ENCODE measurements at places on chromosomes 2 and 18.

DNA sequence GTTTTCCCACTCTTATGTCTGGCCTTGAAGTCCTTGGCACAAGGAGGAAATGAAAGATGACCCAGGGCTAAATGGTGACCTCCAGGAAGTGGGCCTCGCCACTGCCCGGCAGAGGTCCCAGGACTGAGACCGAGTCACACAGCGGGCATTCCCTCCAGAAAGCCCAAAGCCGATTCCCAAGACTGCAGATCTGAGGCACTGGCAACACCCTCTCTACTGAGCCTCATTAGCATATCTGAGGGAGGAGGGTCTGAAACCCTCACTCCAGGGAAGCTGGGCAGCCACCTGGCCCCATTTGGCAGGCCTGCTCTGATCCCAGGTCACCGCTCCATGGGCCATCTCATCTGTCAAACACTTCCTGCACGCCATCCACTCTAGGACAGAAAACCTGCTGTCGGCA, 29.1 kb downstream of the FAM178B start:
- DNase-seq: no peak

DNA sequence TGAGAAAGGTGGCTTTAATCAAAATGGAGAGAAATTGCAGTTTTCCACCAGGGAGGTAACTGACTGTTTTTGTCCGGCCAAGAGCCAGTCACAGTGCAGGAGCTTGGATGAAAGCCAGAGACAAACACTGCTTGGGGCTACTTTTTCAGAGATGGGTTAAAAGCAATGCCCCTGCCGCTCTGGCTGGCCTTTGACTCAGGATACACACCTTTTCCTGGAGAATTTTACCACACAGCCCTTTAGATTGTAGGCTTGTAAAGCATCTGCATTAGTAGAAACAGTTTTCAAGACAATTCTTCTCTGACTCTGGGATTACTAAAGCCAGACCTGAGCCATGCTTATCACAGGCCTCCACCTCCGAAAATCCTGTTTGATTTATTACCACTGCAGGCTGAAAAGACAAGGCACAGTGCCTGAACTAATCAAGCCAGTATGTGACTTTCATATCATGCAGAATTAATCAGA, 79.7 kb downstream of the CCBE1 start:
- no peak for DNase-seq

GRCh38 chr2:119225105-119225865, 1.7 kb downstream of the STEAP3 start:
- DNase-seq: no peak

DNA sequence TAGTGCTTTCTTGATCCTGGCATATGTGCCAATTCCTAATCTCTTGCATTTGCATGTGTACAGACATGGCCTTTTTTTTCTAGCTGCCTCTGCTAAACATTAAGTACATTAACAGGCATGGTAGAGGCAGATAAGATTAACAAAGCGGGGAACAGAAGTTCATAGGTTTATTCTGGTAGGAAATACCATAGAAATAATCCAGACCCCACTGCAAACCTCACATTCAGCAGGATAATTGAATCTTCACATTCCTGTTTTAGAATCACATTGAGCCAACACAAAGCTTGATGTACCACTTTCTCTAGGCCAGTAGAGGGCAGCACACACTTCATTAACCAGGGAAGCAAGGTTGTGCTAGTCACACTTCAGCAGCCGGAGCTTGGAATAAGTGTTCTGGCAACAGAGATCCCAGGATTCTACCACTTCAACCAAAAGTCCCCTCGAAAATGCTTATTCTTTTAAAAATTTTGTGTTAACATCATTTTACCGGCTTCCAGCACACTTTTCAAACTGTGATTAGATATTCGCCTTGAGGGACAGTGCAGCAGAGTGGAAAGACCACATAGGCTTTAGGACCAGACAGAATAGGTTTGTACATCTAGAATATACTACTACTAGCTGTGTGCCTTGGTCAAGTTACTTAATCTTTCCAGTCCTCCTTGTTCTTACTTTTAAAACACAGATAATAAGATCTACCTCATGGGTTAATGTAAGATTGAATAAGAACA, 420.2 kb upstream of the CHST9 start:
- peak; percentile 84 for DNase-seq

- no peak for DNase-seq
These were observed 747.1 kb upstream of the FSHR start for GRCh38 chr2:49901202-49902065.

GRCh38 chr2:221285148-221285547, 287.0 kb downstream of the EPHA4 start:
- no peak for DNase-seq

DNA sequence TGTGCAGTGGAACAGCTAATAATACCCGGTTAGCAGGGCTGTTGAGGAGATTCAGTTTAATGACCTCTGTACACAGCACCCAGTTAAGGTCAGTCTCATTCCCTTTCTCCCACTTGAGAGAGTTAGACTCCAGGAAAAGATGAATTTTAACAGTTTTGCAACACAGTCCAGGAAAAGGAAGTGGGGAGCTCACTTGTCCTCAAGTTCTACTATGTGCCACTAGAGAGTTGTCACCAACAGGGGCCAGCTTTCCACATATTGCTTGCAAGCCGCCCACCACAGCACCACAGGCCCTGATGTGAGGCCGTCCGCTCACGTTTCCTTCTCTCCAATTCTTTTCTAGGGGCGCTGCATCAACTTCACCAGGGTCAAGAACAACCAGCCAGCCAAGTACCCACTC, 142.1 kb downstream of the GFPT1 start:
- DNase-seq: no peak

- DNase-seq: peak; percentile 80
These were observed 9.0 kb upstream of the TMBIM1 start for GRCh38 chr2:218301176-218301819.

- peak; percentile 28 for DNase-seq
These were observed 25.0 kb downstream of the DCDC2C start for GRCh38 chr2:3728104-3729054.

GRCh38 chr18:34767601-34768027, 57.5 kb downstream of the DTNA start:
- no peak for DNase-seq

DNA sequence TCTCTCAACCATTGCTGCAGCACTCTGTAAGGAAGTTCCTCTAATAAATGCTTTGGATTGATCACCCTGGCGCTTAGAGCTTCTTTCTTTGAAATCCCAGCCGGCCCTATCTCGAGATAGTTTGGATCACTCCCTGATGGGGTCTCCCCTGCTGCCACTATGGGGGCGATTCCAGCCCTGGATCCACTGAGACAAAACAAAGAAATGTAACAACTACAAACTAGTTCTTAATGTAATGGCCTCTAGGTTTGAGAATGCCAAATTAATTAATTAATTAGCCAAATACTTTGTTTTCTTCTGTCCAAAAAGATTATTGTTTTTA, 15.2 kb downstream of the SRSF7 start:
- no peak for DNase-seq

- no peak for DNase-seq
These were observed 44.4 kb downstream of the ST8SIA5 start for GRCh38 chr18:46712406-46712805.

- DNase-seq: no peak
These were observed 164.4 kb upstream of the SKOR2 start for GRCh38 chr18:47415881-47416280.

- DNase-seq: no peak
These were observed 106.6 kb upstream of the CYP1B1 start for GRCh38 chr2:38182492-38183003.

- no peak for DNase-seq
These were observed 29.7 kb upstream of the CCDC178 start for GRCh38 chr18:33470216-33470615.

- no peak for DNase-seq
These were observed 27.5 kb downstream of the PMAIP1 start for GRCh38 chr18:59927246-59927825.

GRCh38 chr2:189901664-189902063, 117.4 kb downstream of the PMS1 start:
- no peak for DNase-seq

- DNase-seq: no peak
These were observed 16.0 kb upstream of the MARCO start for GRCh38 chr2:118925981-118926380.

- no peak for DNase-seq
These were observed 12.6 kb downstream of the FARP2 start for GRCh38 chr2:241368643-241369042.

DNA sequence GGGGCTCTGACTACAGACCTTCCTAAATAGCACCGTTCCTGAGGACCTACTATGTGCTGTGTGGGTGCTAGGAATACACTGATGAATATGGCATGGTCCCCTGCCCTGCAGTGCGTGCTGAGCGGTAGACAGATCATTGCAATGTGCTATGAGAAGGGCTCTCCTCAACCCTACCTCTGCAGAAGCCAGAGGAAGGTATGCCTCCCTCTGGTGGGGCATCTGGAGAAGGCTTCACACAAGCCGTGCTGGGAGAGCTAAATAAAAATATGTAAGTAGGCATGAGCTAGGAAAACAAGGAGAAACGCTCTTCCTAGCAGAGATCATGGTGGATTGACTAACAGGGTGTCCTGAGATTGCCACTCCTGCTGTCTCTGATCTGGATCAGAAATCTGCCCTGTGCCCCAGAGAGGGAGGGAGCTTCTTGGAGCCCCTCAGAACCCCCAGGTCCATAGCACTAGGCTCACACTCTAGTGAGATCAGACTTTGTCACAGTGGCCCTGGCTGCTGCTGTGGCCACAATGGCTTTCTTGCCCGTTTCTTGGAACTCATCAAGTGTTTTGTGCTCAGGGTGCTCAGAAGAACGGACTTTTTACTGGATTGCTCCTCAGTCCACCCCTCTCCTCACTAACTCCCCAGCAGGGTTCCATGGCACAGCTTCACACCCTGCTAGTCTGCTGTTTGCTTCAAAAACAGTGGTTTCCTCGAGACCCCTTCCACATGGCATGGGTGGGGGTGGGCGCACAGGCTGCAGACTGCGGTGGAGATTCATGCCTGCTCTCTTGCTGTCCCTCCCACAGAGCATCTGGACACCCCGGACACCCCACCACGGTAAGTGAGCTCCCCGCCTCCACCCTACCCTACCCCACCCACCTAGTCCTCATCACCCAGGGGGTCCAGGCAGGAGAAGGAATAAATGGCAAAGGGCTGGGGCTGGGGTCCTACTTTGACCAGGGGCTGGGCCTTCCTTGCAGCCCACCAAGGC, 14.2 kb downstream of the SIGLEC15 start:
- DNase-seq: peak; percentile 11

DNA sequence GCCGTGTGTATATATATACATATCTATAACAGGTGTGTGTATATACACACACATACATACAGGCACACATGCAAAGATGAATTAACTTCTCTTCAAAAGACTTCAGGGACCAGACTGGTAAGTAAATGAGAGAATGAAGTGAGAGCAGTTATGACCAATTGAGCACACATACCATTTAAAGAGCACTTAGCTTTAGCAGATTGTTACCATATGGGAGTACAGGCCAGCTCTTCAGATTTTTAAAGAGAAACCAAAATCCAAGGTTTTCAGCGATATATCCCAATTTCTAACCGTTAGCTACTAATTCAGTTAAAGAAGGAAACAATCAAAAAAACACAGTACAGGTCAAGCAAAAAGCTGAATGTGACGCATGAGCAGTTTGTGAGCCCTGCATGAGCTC, 23.7 kb downstream of the INPP1 start:
- no peak for DNase-seq

DNA sequence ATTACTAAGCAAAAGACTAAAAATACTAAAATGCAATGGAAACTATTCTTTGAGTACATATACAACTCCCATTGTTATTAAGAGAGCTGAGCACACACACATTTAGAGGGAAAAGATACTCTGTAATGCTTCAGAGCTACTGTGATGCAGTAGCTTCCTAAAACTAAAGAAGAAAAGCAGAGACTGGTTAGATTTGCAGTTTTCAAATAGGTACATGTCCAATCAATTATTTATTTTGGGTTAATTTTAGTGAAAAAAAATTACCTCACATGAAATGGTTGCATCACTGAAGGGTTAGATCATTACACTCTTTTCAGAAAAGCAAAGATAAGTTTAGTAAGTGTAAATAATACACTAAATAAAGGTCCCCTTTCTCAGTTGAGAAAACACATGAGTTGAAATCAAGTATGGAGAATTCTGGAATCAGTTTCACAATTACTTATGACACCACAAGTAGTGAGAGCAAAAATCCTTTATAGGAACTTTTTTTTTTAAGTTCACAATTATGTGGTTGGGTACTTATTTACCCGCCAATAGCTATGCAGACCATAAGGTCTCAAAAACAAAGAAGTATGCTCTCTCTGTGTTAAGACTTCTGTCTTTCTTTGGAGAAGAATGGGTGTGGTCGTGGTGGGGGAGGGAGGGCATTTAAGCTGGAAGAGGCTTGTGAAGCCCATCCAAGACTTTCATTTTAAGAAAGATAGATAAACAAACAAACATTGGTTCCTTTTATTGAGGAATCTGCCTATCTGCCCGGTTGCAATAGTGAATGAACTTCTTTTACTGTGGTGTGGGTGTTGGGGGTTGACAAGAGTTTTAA, 25.3 kb upstream of the SERTAD2 start:
- no peak for DNase-seq

DNA sequence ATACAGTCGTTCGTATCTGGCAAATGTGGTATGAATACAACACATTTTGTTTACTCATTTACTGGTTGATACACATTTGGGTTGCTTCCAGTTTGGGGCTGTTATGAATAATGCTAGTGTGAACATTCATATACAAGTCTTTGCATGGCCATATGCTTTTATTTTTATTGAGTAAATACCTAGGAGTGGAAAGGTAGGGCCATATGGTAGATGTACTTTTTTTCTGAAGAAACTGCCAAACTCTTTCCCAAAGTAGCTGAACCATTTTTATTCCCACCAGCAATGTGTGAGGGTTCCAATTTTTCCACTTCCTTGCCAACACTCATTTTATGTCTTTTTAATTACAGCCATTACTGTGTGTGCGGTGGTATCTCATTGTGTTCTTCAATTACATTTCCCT, 496.2 kb upstream of the NRXN1 start:
- DNase-seq: peak; percentile 52

DNA sequence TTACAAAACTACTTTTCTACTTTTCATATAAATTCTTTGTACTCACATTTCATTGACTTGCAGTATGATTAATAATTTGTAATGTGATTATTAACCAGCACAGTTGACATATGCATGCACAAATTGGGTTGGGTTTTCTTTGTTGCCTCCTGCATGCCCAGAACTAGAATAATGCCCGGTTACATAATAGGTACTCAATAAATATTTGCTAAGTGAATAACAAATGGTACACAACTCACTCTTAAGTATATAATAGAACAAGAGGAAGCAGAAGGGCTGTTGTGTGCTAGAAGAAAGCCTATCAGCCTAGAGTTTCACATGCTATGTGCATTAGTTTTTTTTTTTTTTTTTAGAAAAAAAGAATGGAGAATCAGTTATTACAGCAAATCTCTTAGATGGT, 9.3 kb downstream of the RDH14 start:
- no peak for DNase-seq

DNA sequence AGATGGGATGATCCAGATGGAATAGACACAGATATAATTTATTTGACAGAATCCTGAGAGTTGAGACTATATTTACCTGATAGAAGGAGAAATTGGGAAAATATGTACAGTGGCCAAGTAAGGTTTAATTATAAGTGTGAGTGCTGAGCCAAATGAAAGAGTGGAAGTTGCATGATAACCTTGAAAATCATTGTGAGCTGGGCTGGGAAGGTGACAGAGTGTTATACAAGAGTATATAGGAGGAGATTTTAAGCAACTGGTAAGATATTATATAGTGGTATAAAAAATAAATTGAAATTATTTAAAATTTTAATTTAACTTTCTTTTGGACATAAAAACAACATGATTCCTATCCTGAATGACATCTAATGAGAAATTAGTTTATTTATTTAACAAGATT, 340.8 kb downstream of the NUP35 start:
- no peak for DNase-seq
